HFF-Myc (cell line): ENCODE measurements at places on chromosomes 4 and X.

DNA sequence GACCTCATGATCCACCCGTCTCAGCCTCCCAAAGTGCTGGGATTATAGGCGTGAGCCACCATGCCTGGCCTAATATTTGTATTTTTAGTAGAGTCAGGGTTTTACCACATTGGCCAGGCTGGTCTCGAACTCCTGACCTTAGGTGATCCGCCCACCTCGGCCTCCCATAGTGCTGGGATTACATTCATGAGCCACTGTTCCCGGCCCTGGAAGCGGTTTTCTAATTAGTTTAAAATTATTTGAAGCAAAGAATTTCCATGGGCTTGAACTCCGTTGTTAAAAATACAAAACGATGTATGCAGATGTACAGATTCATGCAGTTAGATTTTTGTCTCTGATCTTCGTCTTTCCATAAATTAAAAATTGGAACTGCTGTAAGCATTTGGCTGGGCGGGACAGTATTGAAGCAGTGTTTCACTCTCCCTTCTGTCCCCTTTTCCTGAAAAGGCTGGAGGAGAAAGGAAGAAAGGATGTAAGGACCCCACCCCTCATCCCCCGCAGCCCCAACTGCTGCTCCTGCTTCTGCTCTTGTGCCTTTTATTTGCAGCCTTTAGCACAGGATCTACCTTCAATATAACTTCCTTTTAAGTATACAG is 12.0 kb downstream of the TRAPPC11 start:
- DNase-seq, result no peak

DNA sequence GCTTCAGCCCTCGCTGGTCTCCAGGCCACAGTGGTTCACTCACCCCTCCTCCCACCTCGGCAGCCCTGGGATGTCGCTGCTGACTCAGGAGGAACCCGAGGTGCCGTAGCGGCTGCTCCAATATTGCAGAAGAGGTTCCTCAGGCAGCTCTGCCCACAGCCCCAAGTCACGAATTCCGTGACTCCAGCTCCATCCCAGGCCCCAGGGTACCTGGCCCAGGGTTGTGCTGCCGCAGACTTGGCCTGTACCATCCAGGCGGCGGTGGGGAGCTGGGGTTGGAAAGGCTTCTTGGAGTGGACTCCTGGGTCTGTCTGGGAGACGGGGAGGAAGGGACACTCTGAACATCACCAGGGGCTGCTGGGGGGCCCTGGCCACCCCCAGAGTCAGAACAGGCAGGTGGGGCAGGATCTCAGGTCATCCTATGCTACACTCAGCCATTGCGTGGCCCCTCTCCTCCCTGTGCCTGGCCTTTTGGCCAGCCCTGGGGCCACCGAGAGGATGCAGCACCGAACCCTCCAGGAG is 728 bp upstream of the HGFAC start:
- no peak for DNase-seq

DNA sequence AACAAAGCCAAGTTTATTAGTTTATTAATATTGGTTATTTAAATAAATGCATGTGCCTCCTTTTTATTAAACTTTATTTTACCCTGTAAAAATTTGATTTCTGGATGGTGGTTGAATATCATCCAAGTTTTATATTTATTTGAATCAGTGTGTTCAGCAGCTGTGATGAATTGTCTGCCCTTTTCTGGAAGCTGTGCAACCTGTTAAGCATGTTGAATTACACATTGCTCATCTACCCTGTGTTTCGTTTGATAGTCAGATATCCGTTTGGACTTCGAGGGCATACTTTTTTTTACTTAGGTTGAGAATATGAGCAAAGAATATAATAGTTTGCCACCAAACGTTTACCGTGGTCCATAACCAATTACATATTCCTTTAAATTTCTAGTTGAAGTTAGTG is 95.8 kb upstream of the TENM3 start:
- no peak for DNase-seq

DNA sequence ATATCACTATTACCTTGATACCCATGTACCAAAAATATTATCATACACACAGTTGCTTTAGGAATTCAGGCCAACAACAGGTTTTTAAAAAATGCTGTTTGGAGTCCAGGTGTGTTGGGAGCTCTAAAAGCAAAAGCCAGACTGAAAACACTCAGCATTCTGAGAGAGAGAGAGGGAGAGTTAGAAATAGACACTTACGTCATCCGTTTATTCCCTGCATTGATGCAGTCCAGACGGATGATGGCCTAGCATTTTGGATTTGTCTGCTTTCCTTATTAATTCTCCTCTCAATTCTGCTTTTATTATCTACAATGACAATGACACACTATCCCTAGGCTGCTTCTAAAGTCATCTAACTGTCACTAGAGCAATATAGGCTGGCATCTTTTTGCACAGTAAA is 358.3 kb upstream of the BOD1L1 start:
- no peak for DNase-seq

- DNase-seq, result no peak
These were observed 23.6 kb downstream of the SH3BP2 start for GRCh38 chr4:2816401-2816954.

GRCh38 chrX:26788402-26788998 is 572.5 kb downstream of the MAGEB5 start:
- DNase-seq, result no peak

DNA sequence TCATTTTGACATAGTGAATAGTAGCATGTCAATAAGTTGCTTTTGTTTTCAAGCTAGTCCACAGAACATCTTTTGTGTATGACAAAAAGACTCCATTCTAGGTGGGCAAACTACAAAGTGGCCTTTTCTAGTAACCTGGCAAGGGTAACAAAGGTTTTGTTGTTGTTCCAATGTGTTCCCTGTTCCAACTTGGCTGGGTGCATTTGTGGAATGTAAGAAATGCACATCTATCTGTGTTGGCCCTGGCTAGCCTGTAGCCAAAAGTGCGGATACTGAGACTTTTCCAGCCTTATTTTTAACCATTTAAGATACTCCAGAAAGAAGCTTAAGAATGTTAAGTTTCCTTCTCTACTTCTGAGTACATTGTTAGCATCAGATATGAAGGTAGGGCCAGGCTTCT is 118.7 kb upstream of the CHRDL1 start:
- DNase-seq, result no peak
